ENCODE measurements at places on chromosomes 12 and 14.

DNA sequence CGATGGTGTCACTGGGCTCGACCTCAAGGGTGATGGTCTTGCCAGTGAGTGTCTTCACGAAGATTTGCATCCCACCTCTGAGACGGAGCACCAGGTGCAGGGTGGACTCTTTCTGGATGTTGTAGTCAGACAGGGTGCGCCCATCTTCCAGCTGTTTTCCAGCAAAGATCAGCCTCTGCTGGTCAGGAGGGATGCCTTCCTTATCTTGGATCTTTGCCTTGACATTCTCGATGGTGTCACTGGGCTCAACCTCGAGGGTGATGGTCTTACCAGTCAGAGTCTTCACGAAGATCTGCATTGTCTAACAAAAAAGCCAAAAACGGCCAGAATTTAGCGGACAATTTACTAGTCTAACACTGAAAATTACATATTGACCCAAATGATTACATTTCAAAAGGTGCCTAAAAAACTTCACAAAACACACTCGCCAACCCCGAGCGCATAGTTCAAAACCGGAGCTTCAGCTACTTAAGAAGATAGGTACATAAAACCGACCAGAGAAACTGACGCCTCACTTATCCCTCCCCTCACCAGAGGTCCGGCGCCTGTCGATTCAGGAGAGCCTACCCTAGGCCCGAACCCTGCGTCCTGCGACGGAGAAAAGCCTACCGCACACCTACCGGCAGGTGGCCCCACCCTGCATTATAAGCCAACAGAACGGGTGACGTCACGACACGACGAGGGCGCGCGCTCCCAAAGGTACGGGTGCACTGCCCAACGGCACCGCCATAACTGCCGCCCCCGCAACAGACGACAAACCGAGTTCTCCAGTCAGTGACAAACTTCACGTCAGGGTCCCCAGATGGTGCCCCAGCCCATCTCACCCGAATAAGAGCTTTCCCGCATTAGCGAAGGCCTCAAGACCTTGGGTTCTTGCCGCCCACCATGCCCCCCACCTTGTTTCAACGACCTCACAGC is 717 bp downstream of the UBC start:
- peak; percentile 94 for DNase-seq

GRCh38 chr12:66877925-66878324 is 199.0 kb upstream of the GRIP1 start:
- DNase-seq = no peak

GRCh38 chr12:132089407-132089910 is 54.7 kb downstream of the DDX51 start:
- no peak for DNase-seq

DNA sequence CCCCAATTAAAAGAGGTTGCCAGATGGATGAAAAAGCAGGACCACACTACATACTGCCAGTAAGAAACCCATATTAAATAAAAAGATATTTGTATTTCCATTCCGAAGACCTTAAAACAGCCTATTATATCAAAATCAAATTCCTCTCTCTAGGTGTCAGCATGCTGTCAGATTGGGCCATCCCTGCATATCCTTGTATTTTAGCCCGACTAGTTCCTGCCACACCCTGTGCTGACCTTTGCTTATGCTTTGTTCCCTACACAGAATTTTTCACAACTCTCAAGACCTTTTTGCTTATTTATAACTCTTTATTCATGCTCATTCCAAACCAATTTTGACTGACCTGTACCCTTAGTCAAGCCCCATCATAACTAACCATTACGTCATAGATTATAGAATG is 12.8 kb downstream of the GSKIP start:
- DNase-seq = no peak

GRCh38 chr12:103493199-103493598 is 2.6 kb downstream of the C12orf42 start:
- DNase-seq = no peak

GRCh38 chr14:79630288-79630960 is 580.9 kb downstream of the DIO2 start:
- no peak for DNase-seq

DNA sequence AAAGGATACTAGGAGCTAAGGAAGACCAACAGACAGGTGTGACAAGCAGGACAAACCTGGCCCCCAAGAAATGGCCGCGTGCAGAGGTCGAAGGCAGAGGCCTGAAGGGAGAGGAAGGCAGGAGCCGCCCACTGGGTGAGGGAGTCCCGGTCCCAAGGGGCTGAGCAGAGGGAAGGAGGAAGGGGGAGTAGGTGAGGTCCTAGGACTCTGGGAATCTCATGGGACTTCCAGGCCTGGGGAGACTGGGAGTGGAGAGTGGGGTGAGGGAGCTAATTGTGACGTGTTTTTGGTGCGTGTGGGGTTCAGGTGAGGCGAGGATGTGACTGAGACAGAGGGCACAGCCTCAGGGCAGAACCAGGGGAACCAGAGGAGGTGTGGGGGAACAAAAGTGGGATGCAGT is 11.7 kb upstream of the FLVCR2 start:
- no peak for DNase-seq

- DNase-seq = no peak
These were observed at the start of gene GLT1D1 for GRCh38 chr12:128852885-128853599. Gene GLT1D1 (plus strand): TSS chr12:128853478. CDS start chr12:128853582, 104 bp downstream.

- no peak for DNase-seq
These were observed 314.6 kb downstream of the BCL11B start for GRCh38 chr14:98957211-98958047.

DNA sequence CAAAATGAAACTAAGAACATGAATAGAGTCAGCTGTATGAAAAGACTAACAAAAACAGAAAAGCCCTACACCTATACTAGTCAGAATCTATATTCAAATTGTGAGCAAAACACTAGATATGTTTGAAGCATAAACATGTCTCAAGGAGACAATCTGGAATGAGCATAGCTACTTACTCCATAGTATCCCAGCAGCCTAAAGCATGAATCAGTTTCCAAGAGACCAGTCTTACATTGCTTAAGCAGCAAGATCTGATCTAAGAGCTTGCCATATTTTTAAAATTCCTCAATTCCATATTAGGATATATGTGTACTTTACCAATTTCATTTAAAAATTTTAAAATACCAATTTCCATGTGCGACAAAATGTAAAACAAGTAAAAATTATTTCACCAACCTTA is 7.7 kb downstream of the CAPS2 start:
- DNase-seq = no peak

DNA sequence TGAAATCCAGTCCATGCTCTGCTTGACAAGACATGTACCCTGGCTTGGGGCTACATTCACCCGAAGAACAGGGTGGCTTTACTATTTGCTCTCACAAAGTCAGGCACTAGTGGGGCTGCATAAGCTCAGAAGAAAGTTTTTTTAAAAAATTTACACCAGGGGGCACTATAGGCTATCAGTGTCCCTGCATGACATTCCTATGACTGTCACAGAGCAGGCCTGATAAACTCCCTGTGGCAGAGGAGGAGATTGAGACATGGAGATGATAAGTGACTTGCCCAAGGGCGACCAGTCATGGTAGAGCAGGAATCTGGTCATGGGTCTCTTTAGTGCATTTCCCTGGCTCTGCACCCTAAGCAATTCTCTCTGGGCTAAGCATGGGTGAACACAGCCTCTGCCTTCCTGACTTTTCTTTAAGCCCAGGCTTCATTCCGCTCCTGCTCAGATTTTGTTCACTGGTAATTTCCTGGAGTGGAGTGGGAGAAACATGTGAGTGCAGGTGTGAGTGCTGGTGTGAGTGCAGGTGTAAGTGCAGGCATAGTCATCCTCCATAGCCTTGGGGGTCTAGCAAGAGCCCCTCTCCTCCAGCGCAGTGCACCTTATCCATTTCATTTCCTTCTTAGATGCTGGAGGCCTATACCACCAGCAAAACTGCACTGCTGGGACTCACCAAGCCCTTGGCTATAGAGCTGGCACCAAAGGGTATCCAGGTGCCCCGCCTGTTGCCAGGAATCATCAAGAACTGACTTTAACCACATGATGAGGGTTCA is 91.6 kb downstream of the DHRS2 start:
- no peak for DNase-seq

DNA sequence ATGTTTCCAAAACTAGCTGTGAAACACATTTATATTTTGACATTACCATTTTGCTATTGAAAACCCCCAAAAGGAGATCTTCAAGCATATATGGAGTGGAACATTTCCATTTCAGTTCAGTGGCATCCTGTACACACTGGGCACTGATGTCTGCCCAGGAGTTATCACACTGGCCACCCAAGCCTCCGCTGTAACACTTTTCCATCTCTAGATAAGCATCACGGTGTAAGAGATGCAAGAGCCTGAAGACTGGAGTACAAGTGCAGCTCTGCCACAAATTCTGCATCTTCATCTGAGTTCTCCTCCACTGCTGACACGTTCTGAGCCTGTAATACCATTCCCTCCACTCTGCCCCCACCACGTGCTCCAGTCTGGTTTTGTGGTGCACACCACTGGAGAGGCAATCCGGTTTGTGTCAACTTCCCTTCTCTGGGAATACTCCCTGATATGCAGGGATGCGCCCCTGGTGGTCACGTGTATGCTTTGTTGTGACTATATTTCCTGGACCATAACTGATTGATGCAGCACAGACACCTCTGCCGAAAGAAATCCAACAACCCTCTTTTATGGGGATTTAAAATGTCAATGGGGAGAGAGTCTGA is 12.7 kb downstream of the SPTLC2 start:
- no peak for DNase-seq

DNA sequence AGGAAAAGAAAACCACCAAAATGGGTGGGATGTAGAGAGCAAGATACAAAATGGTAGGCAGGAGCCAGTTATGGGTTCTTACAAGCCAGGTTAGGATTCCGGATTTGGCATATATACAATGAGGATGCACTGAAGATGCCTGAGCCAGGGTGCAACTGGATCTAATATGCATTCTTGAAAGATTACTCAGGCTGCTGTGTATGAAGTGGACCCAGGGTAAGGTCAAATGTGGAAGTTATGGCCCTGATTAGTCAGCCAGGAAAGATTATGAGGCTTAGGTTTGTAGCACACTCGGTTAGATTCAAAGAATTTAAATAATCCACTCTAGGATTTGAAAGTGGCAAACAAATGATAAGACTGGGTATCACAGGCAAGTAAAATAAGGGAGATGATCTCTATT is 1750.7 kb upstream of the FLRT2 start:
- no peak for DNase-seq

- DNase-seq = no peak
These were observed 12.6 kb downstream of the USP44 start for GRCh38 chr12:95538656-95539055.

GRCh38 chr14:100104523-100105300 is 39.5 kb downstream of the EVL start:
- DNase-seq = no peak

DNA sequence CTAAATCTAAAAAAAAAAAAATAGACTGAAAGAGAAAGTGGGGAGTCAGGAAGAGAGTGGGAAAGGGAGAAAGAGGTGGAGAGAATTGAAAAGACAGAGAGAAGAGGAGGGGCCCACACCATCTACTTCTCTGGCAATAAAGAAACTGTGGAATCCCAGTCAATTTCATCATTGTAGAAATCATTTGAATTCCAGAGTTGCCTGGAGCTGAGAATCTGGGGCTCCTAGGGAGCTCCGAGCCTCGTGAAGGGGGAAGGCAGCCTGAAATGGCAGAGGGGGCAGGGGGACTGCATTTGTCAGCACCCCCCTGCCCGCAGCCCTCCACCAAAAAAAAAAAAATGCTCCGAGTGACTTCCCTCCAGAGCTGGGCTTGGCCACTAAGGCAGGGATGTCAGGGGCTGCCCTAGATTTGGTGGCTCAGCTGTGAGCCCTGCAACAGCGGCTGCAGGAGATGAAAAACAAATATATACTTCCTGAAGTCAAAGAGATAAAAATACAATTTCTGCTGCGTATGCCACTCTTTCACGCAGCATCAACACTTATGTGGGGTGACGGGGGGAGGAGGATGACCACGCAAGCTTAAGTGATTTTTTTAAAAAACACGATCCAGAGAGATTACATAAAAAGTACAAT is 80.5 kb downstream of the BCL11B start:
- DNase-seq = no peak

- no peak for DNase-seq
These were observed 514.1 kb downstream of the ETNK1 start for GRCh38 chr12:23139026-23139425.

- DNase-seq = peak; percentile 78
These were observed 1094.4 kb downstream of the BCL11B start for GRCh38 chr14:98177551-98177950.

DNA sequence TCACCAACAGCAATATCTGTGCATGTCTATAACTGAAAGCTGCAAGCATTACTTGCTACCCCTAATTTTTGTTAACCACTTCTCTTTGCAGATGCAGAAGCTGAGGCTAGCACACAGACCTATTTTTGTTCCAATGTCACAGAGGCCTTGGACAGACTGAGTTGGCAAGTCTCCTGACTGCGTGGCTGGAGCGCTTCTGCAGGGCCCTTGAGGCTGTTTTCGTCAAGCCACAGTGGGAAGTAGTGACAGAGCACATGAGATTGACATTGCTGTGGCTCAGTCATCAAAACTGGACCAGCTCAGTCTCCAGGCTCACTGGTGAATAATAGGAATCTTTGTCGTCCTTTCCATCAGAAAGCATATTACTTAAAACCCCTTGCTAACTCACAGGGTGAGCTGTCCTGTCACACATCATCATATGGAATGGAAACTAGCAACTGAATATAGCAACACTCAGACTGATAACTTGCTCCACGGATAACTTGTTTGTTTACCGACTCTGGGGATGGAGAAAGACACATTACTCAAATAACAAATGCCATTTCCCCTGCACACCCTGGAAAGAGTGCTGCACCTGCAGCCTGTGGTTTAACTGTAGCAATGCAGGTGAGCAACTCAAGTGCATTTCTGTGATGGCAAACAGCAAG is 43.6 kb upstream of the DDX11 start:
- DNase-seq = no peak

DNA sequence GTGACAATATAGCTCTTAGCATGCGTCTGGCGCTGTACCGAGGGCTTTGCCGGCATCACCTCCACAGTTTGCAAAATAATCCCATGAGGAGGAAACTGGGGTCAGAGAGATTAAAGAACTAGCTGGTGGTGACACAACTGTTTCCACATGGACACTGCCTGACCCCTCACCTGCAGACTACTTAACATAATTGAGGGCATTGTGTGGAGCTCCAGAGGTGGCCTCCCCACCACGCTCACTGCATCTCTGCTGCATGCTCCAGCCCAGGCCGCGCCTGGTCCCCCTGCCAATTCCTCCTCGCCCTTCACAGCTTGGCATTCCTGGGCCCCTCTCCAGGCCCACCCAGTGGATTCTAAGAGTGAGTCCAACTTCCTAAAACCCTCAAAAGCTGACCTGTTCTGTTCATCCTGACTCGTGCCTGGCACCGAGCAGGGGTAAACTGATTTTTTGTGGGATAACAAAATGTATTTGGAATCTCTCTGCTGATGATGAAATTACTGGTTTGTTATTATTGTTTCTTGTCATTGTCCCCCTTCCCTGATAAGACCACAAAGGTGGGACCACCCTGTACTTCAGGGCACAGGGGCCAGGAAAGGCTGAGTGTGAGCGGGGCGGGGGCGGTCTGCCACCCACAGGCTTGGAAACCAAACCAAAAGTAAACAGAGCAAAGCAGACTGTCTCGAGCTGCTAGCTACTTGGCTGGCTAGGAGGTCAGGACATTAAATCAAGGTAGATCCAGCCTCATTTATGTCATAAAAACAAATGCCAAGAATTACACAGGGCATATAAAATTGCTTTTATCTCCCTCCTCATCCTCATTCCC is 40.6 kb downstream of the CHGA start:
- no peak for DNase-seq

GRCh38 chr14:72518809-72519377 is 375.0 kb downstream of the DPF3 start:
- peak; percentile 52 for DNase-seq
